ENCODE measurements at places on chromosomes 4 and X.

GRCh38 chr4:30429813-30430761 lies 290.1 kb upstream of the PCDH7 start:
- peak; percentile 82 for DNase-seq

DNA sequence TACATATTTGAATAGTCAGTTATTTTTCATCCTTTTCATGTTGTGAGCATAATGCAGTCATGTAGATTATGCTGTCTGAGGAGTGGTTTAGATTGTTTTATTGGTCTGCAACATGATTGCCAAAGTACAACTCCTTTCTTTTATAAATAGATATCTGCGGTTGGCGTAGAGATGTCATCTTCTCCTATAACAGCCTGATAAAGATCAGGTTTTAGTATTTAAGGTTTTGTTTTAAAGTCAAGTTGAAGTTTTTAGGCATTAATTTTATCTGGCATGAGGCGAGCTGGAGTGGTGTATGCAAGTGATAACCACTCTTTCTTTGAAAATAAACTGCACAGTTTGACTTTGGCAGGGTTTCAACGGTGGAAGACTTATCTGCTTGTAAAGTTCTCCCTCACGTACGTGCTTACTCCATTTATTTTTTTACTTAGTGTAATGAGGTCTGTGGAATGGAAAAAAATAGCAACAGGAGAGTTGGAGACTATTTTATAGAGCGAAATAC lies 126.3 kb downstream of the FBXO8 start:
- peak; percentile 52 for DNase-seq

- no peak for DNase-seq
Measured at GRCh38 chrX:31237189-31237588, 165.3 kb upstream of the FTHL17 start.

- peak; percentile 7 for DNase-seq
Measured at GRCh38 chrX:22699581-22700091, 300.1 kb upstream of the DDX53 start.

DNA sequence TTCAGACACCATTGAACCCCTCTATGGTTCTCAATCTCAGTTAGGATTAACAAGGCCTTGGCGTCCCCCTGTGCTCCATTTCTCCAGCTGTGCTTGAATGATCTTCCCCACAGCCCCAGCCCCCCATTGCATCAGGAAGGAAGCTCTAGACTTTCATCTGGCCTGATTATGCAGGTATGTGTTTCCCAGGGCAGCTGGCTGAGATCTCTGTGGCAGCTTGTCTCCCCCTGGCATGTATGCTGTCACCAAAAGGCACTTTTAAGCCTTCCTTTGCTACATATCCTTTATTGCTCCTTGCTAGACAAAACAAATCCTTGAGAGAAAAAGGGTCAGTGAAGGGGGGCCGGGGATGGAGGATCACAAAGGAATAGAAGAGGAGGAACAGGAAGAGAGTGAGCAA lies 1056.0 kb upstream of the SLIT2 start:
- DNase-seq, result no peak

GRCh38 chrX:119477812-119478232 lies 9.6 kb downstream of the SLC25A5 start:
- DNase-seq, result peak; percentile 91

- peak; percentile 10 for DNase-seq
Measured at GRCh38 chr4:6523251-6523650, 50.8 kb upstream of the PPP2R2C start.

DNA sequence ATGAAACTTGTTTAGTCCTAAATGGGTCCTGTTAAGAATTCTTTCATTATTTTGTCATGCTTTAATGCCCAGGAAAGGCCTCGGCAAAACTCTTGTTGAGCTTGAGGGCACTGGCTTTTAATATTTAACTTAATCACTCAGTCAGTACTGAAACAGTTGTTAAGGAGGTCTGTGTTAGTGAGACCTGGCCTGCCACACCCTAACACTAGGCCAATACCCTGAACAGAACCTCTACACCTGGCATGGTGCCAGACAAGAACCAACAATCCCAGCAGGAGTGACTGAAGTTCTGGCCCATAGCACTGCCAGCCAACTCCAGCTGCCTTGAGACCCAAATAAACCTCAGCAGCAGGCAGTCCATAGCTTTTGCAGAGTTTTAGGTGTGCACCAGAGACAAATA lies 85.7 kb upstream of the ITM2A start:
- no peak for DNase-seq

- no peak for DNase-seq
Measured at GRCh38 chr4:2931512-2932301, 31.5 kb downstream of the NOP14 start.

DNA sequence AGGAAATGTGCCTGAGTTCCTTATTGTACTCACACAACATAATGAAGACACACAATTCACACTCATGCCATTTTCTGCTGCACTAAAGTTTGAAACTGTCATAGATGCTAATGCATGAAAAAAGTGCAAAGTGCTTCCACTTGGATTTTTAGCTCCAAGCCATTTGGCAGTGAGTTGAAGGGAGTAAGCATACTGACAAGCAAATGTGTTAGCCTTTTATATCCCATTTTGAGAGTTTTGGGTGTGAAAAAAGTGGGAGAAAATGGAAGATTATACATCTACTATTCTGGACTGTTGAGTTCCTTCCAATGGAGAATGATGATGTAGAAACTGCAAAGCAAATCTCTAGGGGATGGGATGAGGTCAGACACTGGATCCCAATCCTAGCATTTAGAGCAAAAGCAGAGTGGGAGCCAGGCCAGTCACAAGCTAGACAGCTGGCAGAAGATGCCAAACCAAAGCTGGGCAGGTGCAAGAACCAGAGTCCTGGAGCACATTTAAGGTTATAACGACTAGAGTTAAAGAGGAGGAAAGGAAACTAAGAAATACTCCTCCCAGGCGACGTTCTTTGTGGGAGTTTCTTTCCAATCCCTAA lies 216.8 kb downstream of the FBXO8 start:
- no peak for DNase-seq

- no peak for DNase-seq
Measured at GRCh38 chrX:15751155-15751819, 13.2 kb downstream of the CA5B start.

GRCh38 chr4:68360231-68360968 lies 10.5 kb upstream of the YTHDC1 start:
- no peak for DNase-seq

- DNase-seq, result no peak
Measured at GRCh38 chrX:50483283-50483682, 12.7 kb upstream of the DGKK start.

DNA sequence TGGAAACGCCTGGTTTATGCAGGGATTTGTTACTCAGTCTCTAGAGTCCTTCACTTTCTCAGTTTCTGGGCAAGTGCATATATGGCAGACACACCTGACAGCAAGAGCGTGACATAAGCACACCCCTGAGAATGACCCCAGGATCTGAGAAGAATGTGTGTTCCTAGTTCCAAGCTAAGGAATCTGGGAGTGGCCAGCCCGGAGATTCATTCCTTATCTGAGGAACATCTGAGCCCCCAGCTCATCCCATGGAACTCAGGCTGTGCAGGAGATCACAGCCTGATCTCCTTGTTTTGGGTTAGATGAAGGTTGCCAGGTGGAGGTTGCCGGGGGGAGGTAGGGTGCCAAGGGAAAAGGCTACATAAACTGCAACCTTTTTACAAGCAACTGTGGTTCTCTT lies 23.8 kb upstream of the KIAA0232 start:
- no peak for DNase-seq

- no peak for DNase-seq
Measured at GRCh38 chr4:52675111-52675510, 16.0 kb upstream of the USP46 start.

DNA sequence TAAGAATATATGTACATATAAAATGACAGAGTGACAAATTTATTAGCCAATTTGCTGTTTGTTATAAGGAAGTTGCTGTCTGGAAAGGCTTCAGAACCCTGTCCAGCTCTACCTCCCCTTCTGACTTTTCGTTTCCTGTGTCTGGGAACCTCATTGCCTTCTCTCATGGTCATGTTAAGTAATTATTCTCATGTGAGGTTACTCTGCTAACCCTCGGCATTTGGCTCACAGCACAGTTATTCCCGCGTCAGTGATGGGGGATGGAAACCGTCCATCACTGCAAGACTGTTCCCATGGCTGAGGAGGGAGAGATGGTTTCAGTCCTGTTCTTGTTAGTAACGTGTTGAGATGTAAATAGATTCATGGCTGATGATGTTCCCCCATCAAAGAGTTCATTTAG lies 11.9 kb downstream of the EDNRA start:
- DNase-seq, result peak; percentile 94

DNA sequence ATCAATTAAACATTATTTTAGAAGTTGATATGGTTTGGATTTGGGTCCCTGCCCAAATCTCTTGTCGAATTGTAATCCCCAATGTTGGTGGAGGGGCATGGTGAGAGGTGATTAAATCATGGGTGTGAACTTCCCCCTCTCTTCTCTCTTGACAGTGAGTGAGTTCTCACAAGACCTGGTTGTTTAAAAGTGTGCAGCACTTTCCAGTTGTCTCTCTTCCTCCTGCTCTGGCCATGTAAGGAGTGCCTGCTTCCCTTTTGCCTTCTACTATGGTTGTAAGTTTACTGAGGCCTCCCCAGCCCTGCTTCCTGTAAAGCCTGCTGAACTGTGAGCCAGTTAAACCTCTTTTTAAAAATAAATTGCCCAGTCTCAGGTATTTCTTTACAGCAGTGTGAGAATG lies 141.4 kb downstream of the GALNTL6 start:
- no peak for DNase-seq

GRCh38 chrX:75155447-75155826 lies 646 bp downstream of the ABCB7 start:
- no peak for DNase-seq

- DNase-seq, result no peak
Measured at GRCh38 chrX:42832764-42833549, 55.0 kb upstream of the PPP1R2C start.

GRCh38 chrX:121013897-121014455 lies 28.4 kb upstream of the CT47A1 start:
- no peak for DNase-seq

DNA sequence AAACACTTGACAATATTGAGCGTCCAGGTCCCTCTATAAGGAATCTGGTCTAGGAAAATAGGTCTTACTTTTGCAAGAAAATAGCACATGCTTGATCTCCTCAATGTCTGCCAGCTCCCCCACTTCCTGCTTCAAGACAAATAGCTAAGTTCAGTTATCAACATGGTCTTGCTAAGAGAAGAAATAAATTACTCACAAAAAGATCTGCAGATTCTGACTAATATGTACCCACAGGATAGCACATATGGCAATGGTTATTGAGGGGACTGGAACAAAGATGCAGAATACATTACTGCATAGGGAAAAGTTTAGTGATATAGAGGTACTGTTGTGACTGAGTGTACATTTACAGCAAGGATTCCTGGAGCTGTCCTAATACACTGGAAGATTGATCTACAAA lies 457.5 kb upstream of the GRID2 start:
- no peak for DNase-seq

- no peak for DNase-seq
Measured at GRCh38 chr4:87055311-87055710, 120.5 kb downstream of the AFF1 start.

DNA sequence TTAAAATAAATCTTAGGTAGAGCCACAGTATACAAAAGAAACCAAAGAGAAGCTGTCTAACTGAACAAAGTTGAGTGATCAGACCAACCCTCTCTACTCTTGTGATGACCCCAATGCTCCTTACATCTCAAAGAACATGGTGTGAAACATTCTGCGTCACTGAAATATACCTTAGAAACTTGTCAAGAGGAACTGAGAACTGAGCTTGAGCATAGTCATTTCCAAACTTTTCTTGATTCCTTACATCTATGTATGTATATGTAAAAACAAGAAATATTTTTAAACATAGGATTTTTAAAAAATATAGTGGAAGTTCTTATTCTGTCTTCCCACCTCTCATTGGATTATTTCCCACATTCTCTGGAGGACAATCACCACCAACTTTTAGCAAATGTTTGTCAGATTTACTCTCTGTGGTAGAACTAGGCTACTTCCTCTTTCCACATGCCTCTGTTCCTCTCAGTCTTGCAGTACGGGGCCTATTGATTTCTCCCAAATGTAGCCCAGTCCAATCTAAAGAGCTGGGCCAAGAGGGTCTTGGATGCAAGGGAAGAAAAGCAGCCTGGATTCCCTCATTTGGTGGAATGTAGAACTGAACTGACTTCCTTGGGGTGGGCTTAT lies 98.2 kb upstream of the HHIP start:
- no peak for DNase-seq

All from fibroblast of pulmonary artery (primary cell).